ENCODE measurements at places on chromosomes 7 and 10.

DNA sequence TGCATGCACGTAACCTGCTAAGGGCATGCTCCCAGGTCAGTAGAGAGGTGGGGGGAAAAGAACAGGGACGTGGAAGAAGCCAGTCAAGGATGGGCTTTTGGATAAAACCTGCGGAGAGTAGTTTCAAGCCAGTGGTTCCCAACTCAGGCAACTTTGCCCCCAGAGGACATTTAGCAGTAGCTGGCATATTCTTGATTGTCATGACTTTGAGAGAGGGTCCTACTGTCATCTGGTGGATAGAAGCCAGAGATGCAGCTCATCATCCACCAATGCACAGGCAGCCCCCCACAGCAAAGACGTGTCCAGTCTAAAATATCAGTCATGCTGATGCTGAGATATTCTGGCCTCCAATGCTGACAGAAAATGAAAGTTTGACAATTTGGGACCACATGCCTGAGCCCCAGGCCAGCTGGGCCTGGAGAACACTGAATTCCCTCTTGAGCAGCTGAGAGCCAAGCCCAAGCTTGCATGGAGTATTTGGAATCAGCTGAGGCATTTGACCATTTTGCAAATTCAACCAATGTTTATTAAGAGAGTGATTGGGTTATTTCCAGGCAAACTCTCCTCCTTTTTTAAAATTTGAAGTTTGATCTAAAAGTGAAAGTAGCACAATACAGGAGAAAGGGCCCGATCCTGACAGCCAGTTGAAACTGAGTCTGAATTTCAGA, 110.0 kb upstream of the C7orf33 start:
- no peak for DNase-seq

- peak; percentile 35 for DNase-seq
Observed at GRCh38 chr7:75639071-75639885, 99.5 kb downstream of the HIP1 start.

DNA sequence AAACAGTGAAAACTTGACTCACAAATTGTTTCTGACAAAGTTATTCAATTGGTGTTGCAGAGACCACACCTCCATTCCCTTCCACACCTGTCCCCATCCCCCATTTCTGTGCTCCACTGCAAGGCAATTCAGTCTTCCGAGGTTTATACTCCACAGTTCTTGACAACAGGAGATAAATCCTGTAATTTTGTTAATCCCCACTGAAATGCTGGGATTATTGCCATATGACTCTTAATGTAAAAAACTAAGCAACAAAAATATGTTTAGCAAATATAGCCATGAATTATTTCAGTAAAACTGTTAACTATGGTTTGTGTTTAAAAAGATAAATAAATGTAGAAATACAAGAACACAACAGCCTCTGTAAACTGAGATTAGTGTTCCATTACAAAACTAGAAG, 170.1 kb upstream of the SEMA3D start:
- no peak for DNase-seq

DNA sequence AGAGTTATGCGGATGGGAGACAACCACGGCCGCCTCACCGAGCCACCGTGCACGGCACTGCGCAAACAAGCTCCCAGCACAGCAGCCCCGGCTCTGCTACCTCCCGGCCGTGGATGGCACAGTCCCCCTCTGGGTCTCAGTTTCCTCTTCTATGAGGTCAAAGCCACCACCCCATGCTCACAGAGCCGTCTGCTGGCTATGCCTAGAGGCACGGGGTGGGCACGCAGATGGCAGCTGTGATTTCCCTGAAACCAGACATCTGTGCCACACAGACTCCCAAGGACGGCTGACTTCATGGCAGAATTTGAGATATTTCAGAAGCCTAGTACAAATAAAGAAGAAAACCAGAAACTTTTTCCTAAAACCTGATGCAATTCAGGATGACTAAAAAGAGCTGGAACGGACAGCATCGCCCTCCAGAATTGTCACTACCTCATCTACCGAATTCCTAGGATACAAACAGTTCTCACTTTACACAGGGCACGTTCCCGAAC, 73.2 kb downstream of the AMZ1 start:
- no peak for DNase-seq

DNA sequence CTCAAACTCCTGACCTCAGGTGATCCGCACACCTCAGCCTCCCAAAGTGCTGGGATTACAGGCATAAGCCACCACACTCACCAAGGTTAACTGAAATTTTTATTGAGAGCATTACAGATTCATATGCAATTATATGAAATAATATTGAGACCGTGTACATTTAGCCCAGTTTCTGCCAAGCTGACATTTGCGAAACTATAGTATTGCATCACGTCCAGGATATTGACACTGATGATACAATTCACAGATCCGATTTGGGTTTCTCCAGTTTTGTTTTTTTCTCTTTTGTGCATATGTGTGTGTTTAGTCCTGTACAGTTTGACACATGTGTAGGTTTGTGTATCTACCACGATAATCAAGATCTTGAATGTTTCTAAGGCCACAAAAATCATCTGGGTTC, 627.9 kb upstream of the FOXK1 start:
- no peak for DNase-seq

DNA sequence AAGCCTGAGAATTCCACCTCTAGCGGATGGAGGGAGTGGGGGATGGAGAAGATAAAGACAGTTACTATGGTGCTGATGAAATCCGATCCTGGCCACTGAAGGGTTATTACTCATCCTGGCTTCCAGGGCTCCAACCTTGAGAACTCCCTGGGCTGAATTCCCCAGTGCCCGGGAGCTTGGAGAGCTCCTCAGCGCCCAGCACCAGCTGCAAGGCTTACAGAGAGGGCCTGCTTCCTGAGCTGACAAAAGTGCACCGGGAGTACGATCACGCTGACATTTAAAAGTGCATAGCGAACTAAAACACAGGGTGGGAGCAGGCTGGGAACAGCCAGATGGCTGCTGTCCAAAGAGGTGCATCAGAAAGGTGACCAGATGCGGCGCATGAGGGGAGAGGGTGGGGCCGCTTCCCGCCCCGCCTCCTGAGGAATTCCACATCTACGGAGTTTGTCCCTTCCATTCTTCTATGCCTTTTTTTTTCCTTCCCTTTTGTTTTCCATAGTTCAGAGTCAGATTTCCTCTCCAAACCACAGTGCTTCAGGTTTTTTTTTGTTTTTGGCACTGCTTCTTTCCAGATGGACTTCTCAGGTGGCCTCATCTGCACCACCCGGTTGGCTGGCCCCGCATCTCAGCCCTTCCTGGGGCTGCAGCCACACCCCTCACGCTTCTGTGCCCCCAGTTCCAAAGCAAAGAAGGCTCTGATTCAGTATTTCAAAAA, 62.4 kb upstream of the MKRN1 start:
- DNase-seq, result peak; percentile 98

- no peak for DNase-seq
Observed at GRCh38 chr10:125264757-125265578, 104.6 kb upstream of the CTBP2 start.

GRCh38 chr7:50356212-50356944, 51.9 kb downstream of the IKZF1 start:
- DNase-seq, result no peak

- peak; percentile 92 for DNase-seq
Observed at GRCh38 chr7:106568680-106569499, 92.1 kb downstream of the CCDC71L start.

GRCh38 chr10:110273474-110273873, 31.2 kb downstream of the SMNDC1 start:
- DNase-seq, result peak; percentile 78

- no peak for DNase-seq
Observed at GRCh38 chr7:88490161-88490560, 183.5 kb upstream of the STEAP4 start.

GRCh38 chr10:113982769-113983168, 60.9 kb upstream of the ADRB1 start:
- no peak for DNase-seq

- DNase-seq, result no peak
Observed at GRCh38 chr7:95435422-95435780, 573 bp upstream of the PON2 start.

- DNase-seq, result no peak
Observed at GRCh38 chr7:4833176-4833575, 28.7 kb downstream of the PAPOLB start.

GRCh38 chr7:159158888-159159405, 14.3 kb upstream of the VIPR2 start:
- DNase-seq, result no peak

DNA sequence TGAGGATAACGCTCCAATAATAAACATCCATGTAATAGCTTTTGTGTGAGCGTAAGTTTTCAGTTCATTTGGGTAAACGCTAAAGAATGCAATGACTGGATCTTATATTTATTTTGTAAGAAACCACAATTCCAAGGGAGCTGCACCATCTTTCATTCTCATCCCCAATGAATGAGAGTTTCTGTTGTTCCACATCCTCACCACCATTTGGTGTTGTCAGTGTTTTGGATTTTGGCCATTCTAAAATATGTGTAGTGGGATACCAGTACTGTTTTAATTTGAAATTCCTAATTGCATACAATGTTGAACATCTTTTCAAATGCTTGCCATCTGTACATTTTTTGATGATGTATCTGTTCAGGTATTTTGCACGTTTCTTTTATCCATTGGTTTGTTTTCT, 50.9 kb upstream of the SEMA3D start:
- DNase-seq, result peak; percentile 57

- DNase-seq, result no peak
Observed at GRCh38 chr10:32481606-32482005, 35.7 kb downstream of the CCDC7 start.
